ENCODE measurements at places on chromosomes 5 and 9. TPM values are rescaled to one million over a fixed set of nuclear protein-coding genes. Genes with fewer than 3 reads are reported as not detected.
A peak's percentile ranks its signal among the peaks of the same experiment; 100 is the strongest.

DNA sequence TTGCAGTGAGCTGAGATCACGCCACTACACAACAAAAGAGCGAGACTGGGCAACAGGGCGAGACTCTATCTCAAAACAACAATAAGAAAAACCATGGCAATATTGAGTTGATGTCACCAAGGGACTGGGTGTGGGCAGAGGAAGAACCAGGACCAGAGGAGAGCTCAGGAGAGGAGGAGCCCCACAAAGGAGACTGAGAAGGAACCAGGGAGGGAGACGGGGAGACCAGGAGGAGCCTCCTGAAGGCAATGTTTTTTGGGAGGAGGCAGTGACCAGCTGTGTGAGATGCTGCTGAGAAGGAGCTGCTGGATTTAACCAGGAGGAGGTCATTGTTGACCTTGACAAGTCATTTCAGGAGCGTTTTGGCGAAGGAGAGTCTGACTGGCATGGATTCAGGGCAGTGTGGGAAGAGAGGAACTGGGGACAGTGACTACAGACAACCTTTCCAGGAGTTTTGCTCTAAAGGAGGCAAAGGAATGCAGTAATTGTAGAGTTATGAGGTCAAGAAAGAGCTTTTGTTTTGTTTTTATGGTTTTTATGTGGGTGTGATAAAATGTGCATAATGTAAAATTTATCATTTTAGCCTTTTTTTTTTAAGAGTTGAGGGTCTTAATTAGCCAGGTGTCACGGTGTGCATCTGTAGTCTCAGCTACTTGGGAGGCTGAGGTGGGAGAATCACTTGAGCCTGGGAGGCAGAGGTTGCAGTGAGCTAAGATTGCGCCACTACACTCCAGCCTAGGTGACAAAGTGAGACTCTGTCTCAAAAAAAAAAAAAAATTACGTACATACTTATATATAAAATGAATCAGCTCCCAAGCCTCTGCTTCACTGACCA, 17.9 kb downstream of the TRUB2 start:
- no peak overlapping the region for H3K27ac ChIP-seq
- no peaks in the 10 kb centered on the region for H3K27me3 ChIP-seq
- H3K4me1 ChIP-seq = no peaks in the 10 kb centered on the region
- H3K36me3 ChIP-seq = peaks cover 11% of the 10 kb centered on the region
- H3K4me3 ChIP-seq = no peak overlapping the region
- DNase-seq = no peak

DNA sequence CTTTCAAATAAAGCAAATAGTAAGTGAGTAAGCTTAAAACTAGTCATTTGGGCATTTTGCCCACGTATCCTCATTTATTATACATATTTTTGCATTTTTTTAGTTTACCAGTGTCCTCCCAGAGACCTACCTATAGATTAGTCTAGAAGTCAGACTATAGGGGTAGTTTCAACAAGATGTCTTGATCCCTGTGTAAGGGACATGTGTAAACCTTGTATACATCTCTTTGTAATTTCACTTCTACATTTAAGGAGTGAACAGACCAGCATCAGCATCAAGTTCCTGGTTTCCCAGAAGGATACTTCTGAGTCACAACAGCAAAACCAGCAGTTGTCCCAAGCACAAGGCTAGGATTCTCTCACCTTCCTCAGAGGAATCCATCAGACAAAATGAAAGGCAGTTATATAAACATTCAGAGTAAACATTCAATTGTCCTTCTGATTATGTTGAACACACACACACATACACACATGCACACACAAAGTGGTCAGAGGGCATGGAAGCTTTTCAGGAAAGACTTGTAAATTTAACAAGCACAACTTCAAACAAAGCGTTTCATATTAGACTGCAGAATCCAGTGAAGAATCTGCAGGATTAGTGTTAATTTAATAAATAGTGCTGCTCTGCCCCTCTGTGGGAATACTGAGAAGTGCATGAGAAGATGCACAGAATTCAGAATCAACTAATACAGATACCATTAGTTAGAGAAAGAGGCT, 55.4 kb downstream of the HINT1 start:
- H3K27ac ChIP-seq = no peak overlapping the region
- H3K4me3 ChIP-seq = no peak overlapping the region
- no peaks in the 10 kb centered on the region for H3K4me1 ChIP-seq

GRCh38 chr5:131997026-131997726, 14.3 kb downstream of the ACSL6 start:
- no peak overlapping the region for H3K27ac ChIP-seq
- DNase-seq = peak; percentile 18
- no peak overlapping the region for H3K4me3 ChIP-seq
- H3K36me3 ChIP-seq = no peaks in the 10 kb centered on the region
- no peaks in the 10 kb centered on the region for H3K27me3 ChIP-seq

DNA sequence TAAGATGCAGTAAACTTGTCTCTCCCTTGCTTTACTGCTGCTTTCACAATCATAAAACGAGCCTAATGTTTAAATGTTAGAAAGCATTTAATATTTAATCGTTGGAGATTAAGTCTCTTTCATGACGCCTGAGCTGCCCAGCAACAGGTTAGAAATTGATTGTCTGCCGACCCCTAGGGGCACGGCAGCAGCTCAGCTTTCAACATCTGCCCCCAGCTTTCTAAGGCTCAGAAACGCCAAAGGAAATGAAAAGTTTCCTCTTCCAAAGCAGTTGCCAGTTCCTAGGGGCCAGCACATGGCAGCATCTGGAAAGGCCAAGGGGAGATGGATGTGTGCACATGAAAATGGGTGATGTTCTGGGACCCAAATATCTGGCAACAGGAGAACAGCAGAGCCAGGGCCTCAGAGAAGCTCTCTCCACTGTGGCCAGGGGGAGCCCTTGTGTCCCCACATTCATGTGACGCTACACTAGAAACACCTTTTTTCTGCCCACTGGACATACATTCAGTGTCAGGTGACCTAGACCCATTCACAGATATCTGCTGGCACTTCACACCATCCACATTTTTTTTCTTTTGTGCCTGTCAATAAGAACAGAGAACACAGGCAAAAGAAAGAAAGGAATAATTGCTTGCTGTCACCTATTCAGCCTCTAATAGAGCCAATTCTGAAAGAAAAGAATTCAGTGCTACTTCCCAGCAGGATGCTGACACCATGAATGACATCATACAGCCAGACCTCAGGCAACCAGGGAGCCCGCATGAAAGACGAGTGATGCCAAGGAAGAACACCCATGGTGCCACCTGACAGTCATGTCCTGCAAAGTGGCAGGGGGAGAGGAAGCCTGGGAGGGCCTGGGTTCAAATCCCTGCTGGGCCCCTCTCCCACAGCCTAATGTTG, 205.0 kb upstream of the TAS2R1 start:
- H3K27ac ChIP-seq = no peak overlapping the region
- H3K27me3 ChIP-seq = no peaks in the 10 kb centered on the region
- no peaks in the 10 kb centered on the region for H3K4me1 ChIP-seq
- no peak for DNase-seq
- H3K36me3 ChIP-seq = no peaks in the 10 kb centered on the region

- H3K27me3 ChIP-seq = no peaks in the 10 kb centered on the region
- DNase-seq = no peak
- peaks cover 12% of the 10 kb centered on the region for H3K36me3 ChIP-seq
- peaks cover 28% of the 10 kb centered on the region for H3K4me1 ChIP-seq
- H3K27ac ChIP-seq = peak overlapping the region; percentile 28
These were observed 27.6 kb downstream of the NEURL1B start for GRCh38 chr5:172668594-172669071.

Gene SKP2
- 15.6 TPM for total RNA-seq

GRCh38 chr5:151157426-151158286, at the start of gene ANXA6:
Gene ANXA6, minus strand, starts transcription at chr5:151157779. Its CDS starts 9,878 bp downstream, at chr5:151147901.
- DNase-seq = peak; percentile 92
- no peaks in the 10 kb centered on the region for H3K36me3 ChIP-seq
- peak within 1 kb of the TSS; percentile 63 for H3K4me3 ChIP-seq
- peak within 1 kb of the TSS; percentile 84 for H3K27ac ChIP-seq

Gene ARHGEF39
- total RNA-seq = 1.2 TPM

GRCh38 chr9:133031496-133031911, 707 bp downstream of the GTF3C5 start:
- H3K4me3 ChIP-seq = peak overlapping the region; percentile 91
- peaks cover 33% of the 10 kb centered on the region for H3K4me1 ChIP-seq
- DNase-seq = peak; percentile 10
- H3K36me3 ChIP-seq = peaks cover 11% of the 10 kb centered on the region
- H3K27me3 ChIP-seq = no peaks in the 10 kb centered on the region

GRCh38 chr9:15101095-15101494, 190.9 kb upstream of the FREM1 start:
- no peaks in the 10 kb centered on the region for H3K4me1 ChIP-seq
- H3K27ac ChIP-seq = no peak overlapping the region
- no peaks in the 10 kb centered on the region for H3K27me3 ChIP-seq

- peaks cover 38% of the 10 kb centered on the region for H3K4me1 ChIP-seq
- no peak overlapping the region for H3K4me3 ChIP-seq
- no peak for DNase-seq
- no peaks in the 10 kb centered on the region for H3K36me3 ChIP-seq
- no peak overlapping the region for H3K27ac ChIP-seq
- no peaks in the 10 kb centered on the region for H3K27me3 ChIP-seq
These were observed 36.3 kb downstream of the TRIO start for GRCh38 chr5:14179446-14179845.

DNA sequence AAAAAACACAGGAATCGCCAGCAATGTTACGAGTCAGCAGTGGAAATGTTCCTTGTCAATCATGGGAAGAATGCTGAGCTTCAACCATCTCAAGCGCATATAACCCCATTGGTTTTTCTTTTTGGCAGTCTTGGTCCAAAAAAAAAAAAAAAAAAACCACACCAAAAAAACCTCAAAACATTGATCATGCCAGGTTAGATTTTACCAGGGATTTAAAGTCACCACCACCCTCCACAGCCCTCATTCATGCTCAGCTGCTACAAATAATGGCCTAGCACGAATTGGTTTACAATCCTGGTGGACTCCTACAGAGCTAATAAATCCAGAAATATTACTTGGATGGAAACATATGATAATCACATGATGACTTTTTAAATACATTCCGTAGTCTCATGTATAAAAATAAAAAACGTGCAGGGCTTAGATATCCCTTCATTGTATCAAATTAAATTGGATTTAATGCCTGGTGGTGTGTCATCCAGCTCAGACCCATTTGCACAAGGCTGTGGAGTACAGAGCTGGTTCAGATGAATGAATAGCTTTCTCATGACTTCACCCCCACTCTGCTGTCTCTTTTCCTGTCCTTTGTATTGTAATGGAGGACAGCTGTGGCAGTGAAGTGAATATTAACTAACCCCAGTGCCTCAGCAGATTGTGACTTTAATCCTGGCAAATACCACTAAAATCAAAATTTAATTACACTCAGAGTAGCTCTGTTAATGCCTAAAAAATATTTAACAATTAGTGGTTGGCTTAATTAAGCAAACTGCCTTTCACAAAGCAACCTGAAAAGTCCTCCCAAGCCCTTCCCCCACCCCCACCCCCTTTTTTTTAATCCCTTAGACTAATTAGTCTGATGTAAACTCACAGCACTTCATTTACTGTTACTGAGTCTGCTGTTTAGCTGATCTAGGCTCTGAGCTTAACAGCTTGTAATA, 626.5 kb upstream of the ZNF608 start:
- no peak for DNase-seq
- H3K36me3 ChIP-seq = no peaks in the 10 kb centered on the region

- no peak for DNase-seq
- H3K36me3 ChIP-seq = peaks cover 15% of the 10 kb centered on the region
- no peak overlapping the region for H3K4me3 ChIP-seq
- no peaks in the 10 kb centered on the region for H3K27me3 ChIP-seq
- H3K27ac ChIP-seq = no peak overlapping the region
These were observed 108.8 kb downstream of the NIPBL start for GRCh38 chr5:36985387-36985786.

Gene AGXT2
- not detected for total RNA-seq

Gene PCDHB7
- total RNA-seq = 1.9 TPM

Gene PCDHGB4
- 5.3 TPM for total RNA-seq

GRCh38 chr9:108724122-108724521, 131.7 kb downstream of the ACTL7B start:
- H3K27me3 ChIP-seq = no peaks in the 10 kb centered on the region
- H3K27ac ChIP-seq = no peak overlapping the region
- no peak for DNase-seq
- no peak overlapping the region for H3K4me3 ChIP-seq
- no peaks in the 10 kb centered on the region for H3K36me3 ChIP-seq

Gene FBXO10
- total RNA-seq = 10.2 TPM

Gene CDH6
- 7.2 TPM for total RNA-seq

- H3K36me3 ChIP-seq = no peaks in the 10 kb centered on the region
- peak overlapping the region; percentile 21 for H3K27ac ChIP-seq
- no peaks in the 10 kb centered on the region for H3K4me1 ChIP-seq
- DNase-seq = no peak
- no peak overlapping the region for H3K4me3 ChIP-seq
- no peaks in the 10 kb centered on the region for H3K27me3 ChIP-seq
These were observed 559.1 kb downstream of the CSNK1G3 start for GRCh38 chr5:124071039-124071438.

Gene ZBED3
- total RNA-seq = 13.4 TPM

DNA sequence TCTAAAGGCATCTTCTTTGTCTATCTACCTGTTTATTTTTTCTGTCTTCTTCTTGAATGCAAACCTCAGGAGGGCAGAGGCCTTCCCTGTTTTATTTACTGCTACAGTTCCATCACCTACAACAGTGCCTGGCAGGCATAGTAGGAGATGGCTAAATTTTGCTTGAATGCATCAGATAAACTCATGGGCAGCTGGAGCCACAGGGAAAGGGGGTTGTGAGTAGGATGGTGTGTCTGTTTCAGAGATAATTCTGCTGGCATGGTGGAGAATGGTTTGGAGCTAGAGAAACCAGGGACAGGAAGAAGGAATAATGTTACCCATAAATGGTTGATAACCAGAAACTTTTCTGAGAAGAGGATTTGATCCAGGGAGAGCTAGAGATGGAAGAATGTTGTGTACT, 189.8 kb upstream of the BRINP1 start:
- no peak overlapping the region for H3K27ac ChIP-seq
- DNase-seq = no peak
- H3K4me1 ChIP-seq = peaks cover 8% of the 10 kb centered on the region
- no peaks in the 10 kb centered on the region for H3K36me3 ChIP-seq

Data from lower lobe of right lung (tissue), 2 donors.